Left ventricle myocardium inferior (tissue), 1 donor: ENCODE measurements at places on chromosomes 2 and 18. TPM values are rescaled to one million over a fixed set of nuclear protein-coding genes. Genes with fewer than 3 reads are reported as not detected.

The STON1 gene
- total RNA-seq, result 6.9 TPM

The ZCCHC2 gene
- 13.1 TPM for total RNA-seq

The GALNT13 gene
- 0.19 TPM for total RNA-seq

The MTERF4 gene
- total RNA-seq, result 19.5 TPM

The DYNC2LI1 gene
- total RNA-seq, result 8.1 TPM

The IGFBP5 gene
- 138 TPM for total RNA-seq

The ITGB6 gene
- total RNA-seq, result 0.99 TPM

GRCh38 chr2:231189571-231190495, 8.6 kb upstream of the ARMC9 start:
- H3K27ac ChIP-seq, result peak overlapping the region; percentile 93
- DNase-seq, result peak; percentile 62
- no peaks in the 10 kb centered on the region for H3K36me3 ChIP-seq

GRCh38 chr2:43348908-43349661, 122.7 kb upstream of the ZFP36L2 start:
- peak overlapping the region; percentile 89 for H3K27ac ChIP-seq
- H3K36me3 ChIP-seq, result no peaks in the 10 kb centered on the region
- H3K4me1 ChIP-seq, result peaks cover 76% of the 10 kb centered on the region
- DNase-seq, result no peak

DNA sequence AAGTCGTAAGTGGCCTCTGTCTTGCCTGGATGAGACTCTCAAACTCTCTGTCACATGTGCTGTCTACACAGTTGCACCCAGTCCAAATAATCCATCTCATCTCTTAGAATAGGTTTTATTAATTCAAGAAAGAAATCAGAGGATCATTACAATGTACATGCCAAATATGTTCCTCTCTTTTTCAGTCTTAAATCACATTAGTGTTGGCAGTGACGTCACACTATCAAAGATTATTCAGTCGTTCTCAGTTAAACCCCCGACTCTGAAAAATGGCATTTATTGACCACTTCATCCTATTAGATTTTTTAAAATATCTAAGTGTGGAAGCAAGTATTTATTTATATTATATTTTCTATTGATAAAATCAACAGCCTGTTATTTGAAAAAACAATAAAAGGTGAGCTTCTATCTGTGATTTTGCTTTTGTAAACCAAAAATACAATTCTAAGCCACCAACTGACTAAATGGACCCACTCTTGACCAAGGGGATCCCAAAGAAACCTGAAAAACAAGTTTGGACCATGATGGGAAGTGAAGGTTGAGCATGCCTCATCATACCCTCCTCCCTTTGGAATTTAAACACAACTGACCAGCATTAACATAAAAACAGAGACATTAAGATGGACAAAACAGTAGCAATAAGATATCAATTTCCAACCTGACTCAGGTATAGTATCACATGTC, 1894.4 kb upstream of the LRRTM1 start:
- no peak overlapping the region for H3K4me3 ChIP-seq
- DNase-seq, result no peak
- no peak overlapping the region for H3K27ac ChIP-seq
- no peaks in the 10 kb centered on the region for H3K27me3 ChIP-seq

DNA sequence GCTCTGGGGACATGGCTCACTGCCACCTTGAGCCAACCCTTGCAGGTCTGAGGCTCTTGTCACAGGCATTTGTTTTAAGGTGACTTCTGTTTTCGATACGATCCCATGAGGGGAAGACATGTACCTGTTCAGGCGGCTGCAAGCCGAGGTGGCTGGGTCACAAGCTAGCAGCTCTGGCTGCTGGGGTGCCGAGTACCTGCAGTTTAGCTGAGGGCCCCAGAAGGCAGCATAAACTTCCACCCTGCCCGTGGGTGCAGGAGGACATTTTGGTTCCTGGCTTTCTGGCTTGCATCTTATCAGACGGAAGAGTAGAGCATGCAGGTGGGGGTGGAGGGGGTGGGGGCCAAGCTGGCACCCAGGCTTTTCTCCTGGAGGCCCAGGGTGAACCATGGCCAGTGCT, 28.4 kb downstream of the COA5 start:
- H3K27ac ChIP-seq, result peak overlapping the region; percentile 36
- H3K27me3 ChIP-seq, result no peaks in the 10 kb centered on the region

DNA sequence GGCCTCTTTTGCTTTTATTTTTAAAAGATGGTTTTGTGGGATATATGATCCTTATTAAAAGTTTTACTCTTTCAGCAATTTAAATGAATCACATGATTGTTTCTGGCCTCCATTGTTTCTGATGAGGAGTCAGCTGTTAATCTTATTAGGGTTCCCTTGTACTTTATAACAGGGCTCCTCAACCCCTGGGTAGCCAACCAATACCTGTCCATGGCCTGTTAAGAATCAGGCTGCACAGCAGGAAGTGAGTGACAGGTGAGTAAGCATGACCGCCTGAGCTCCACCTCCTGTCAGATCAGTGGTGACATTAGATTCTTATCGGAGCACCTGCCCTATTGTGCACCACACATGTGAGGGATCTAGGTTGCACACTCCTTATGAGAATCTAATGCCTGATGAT, 45.1 kb upstream of the FAM98A start:
- H3K36me3 ChIP-seq, result no peaks in the 10 kb centered on the region
- DNase-seq, result no peak
- no peaks in the 10 kb centered on the region for H3K27me3 ChIP-seq
- H3K4me3 ChIP-seq, result no peak overlapping the region

DNA sequence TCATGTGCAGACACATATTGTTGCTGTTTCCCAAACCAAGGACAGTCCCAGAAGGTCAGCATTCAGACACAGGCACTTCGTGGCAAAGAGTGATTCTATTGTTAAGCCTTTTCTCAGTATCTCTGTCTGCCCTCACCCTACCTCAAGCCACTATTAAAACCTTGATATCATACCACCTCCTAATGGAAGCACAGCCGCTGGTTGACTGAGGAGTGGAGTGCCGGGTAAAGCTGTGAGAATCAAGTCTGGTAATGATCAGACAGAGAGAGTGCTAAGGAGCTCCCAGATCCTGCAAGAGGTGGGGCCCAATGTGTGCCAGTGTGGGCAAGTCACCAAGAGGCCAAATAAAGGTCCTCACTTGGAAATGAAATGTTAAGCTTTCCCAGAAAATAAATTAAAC, 819.5 kb downstream of the BCL11A start:
- H3K27ac ChIP-seq, result no peak overlapping the region
- DNase-seq, result no peak
- H3K27me3 ChIP-seq, result no peaks in the 10 kb centered on the region
- H3K4me1 ChIP-seq, result peaks cover 14% of the 10 kb centered on the region

- H3K4me3 ChIP-seq, result no peak overlapping the region
- no peaks in the 10 kb centered on the region for H3K27me3 ChIP-seq
- H3K27ac ChIP-seq, result peak overlapping the region; percentile 59
- DNase-seq, result peak; percentile 33
- no peaks in the 10 kb centered on the region for H3K36me3 ChIP-seq
These were observed 137.7 kb downstream of the IRS1 start for GRCh38 chr2:226661789-226662545.

GRCh38 chr2:194946826-194947225, 710.2 kb upstream of the SLC39A10 start:
- H3K27ac ChIP-seq, result no peak overlapping the region
- no peaks in the 10 kb centered on the region for H3K36me3 ChIP-seq
- H3K27me3 ChIP-seq, result no peaks in the 10 kb centered on the region
- no peak for DNase-seq
- no peak overlapping the region for H3K4me3 ChIP-seq

GRCh38 chr2:137693534-137693933, 270.7 kb upstream of the HNMT start:
- no peak for DNase-seq
- H3K4me3 ChIP-seq, result no peak overlapping the region
- H3K36me3 ChIP-seq, result no peaks in the 10 kb centered on the region
- H3K27ac ChIP-seq, result no peak overlapping the region

GRCh38 chr2:51812138-51812866, 780.4 kb upstream of the NRXN1 start:
- H3K27me3 ChIP-seq, result no peaks in the 10 kb centered on the region
- H3K4me3 ChIP-seq, result no peak overlapping the region
- H3K27ac ChIP-seq, result no peak overlapping the region
- H3K4me1 ChIP-seq, result no peaks in the 10 kb centered on the region
- H3K36me3 ChIP-seq, result no peaks in the 10 kb centered on the region

GRCh38 chr2:154924531-154924930, 226.0 kb downstream of the KCNJ3 start:
- no peak overlapping the region for H3K27ac ChIP-seq
- no peaks in the 10 kb centered on the region for H3K27me3 ChIP-seq
- H3K36me3 ChIP-seq, result no peaks in the 10 kb centered on the region

GRCh38 chr2:7953195-7953594, 728.7 kb upstream of the ID2 start:
- H3K27ac ChIP-seq, result no peak overlapping the region
- H3K27me3 ChIP-seq, result peaks cover 8% of the 10 kb centered on the region
- DNase-seq, result no peak
- H3K4me3 ChIP-seq, result no peak overlapping the region
- no peaks in the 10 kb centered on the region for H3K36me3 ChIP-seq
- H3K4me1 ChIP-seq, result no peaks in the 10 kb centered on the region

- DNase-seq, result peak; percentile 32
- peaks cover 23% of the 10 kb centered on the region for H3K4me1 ChIP-seq
- peak overlapping the region; percentile 81 for H3K27ac ChIP-seq
These were observed 7.9 kb downstream of the PCBP1 start for GRCh38 chr2:70094978-70095719.

DNA sequence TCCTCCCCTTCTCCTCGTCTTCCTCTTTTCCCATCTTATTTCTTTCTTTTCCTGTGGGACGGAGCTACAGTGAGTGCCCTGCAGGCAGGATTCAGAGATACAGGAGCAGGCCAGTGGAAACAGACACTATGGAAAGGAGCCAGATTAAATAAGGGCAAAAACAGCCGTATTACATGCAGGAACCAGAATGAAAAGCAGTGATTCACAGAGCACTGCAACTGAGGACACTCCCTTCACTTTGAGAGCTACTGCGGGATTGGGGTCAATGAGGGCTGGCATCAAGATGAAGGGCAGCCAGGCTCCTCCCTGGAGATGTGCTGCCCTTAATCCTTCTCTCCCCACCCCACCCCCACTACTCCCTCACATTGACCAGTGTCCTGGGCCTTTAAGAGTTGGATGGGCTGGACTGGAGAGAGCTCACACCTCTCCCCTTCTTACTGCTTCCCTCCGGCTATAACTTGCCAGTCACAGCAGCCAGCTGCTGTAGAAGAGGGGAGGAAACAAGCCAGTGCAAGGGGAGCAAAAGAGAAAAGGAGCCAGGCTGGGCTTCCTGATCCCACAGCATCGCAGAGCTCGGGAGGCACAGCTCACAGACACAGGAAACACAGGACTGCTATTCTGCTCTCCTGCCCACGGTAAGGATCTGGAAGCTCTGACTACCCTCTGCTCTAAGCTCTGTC, at the start of gene PLCD4:
Gene PLCD4 (plus strand): TSS at position 464 of the 680 bp plus-strand sequence. CDS start 7,841 bp downstream, outside the sequence.
- H3K27ac ChIP-seq, result peak within 1 kb of the TSS; percentile 6
- H3K36me3 ChIP-seq, result no peaks in the 10 kb centered on the region
- no peaks in the 10 kb centered on the region for H3K27me3 ChIP-seq
- H3K4me3 ChIP-seq, result peak within 1 kb of the TSS; percentile 42
- DNase-seq, result no peak
- H3K4me1 ChIP-seq, result peaks cover 14% of the 10 kb centered on the region

GRCh38 chr2:176892676-176893226, 319.8 kb upstream of the HNRNPA3 start:
- no peak overlapping the region for H3K4me3 ChIP-seq
- no peak overlapping the region for H3K27ac ChIP-seq
- no peak for DNase-seq

- H3K27me3 ChIP-seq, result no peaks in the 10 kb centered on the region
- peaks cover 6% of the 10 kb centered on the region for H3K36me3 ChIP-seq
- peak within 1 kb of the TSS; percentile 77 for H3K4me3 ChIP-seq
- peaks cover 63% of the 10 kb centered on the region for H3K4me1 ChIP-seq
These were observed at the start of gene GYPC for GRCh38 chr2:126655500-126656430. Gene GYPC, plus strand, starts transcription at chr2:126656158. Its CDS starts 106 bp downstream, at chr2:126656264.

GRCh38 chr2:216497382-216498069, 1.1 kb upstream of the RPL37A start:
- H3K4me3 ChIP-seq, result peak overlapping the region; percentile 88
- peaks cover 51% of the 10 kb centered on the region for H3K4me1 ChIP-seq
- H3K27me3 ChIP-seq, result no peaks in the 10 kb centered on the region
- H3K27ac ChIP-seq, result peak overlapping the region; percentile 90
- no peak for DNase-seq

- H3K27me3 ChIP-seq, result no peaks in the 10 kb centered on the region
- no peak overlapping the region for H3K27ac ChIP-seq
- H3K4me1 ChIP-seq, result no peaks in the 10 kb centered on the region
- no peak for DNase-seq
- H3K36me3 ChIP-seq, result no peaks in the 10 kb centered on the region
- no peak overlapping the region for H3K4me3 ChIP-seq
These were observed 23.0 kb downstream of the CYTIP start for GRCh38 chr2:157420771-157421323.

DNA sequence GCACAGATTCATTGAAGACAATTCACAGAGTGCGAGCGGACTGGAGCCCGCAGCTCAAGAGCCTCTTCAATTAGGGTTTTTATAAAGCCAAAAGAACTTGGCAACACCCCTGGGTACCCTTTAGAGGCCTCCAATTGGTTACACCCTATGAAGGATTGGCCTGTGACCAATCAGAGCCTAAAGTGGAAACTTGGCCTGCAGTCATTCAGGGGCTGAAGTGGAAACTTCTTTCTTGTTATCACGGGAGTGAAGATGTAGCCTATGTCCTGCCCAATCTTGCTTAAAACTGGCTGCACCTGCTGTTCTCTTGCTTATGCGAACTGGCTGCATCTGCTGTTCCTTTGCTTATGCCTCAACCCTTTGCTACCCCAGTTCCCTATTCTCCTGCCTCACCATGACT, 1.8 kb upstream of the HJURP start:
- peaks cover 20% of the 10 kb centered on the region for H3K27me3 ChIP-seq
- no peak overlapping the region for H3K27ac ChIP-seq
- no peak overlapping the region for H3K4me3 ChIP-seq
- H3K4me1 ChIP-seq, result peaks cover 17% of the 10 kb centered on the region

GRCh38 chr2:8537562-8538155, 144.2 kb upstream of the ID2 start:
- no peaks in the 10 kb centered on the region for H3K27me3 ChIP-seq
- no peak for DNase-seq
- no peak overlapping the region for H3K4me3 ChIP-seq
- H3K27ac ChIP-seq, result no peak overlapping the region
